GDM1 (cell line): ENCODE measurements at places on chromosomes 2 and 18.

- DNase-seq = no peak
These were observed 24.5 kb upstream of the LPIN2 start for GRCh38 chr18:3037423-3037915.

DNA sequence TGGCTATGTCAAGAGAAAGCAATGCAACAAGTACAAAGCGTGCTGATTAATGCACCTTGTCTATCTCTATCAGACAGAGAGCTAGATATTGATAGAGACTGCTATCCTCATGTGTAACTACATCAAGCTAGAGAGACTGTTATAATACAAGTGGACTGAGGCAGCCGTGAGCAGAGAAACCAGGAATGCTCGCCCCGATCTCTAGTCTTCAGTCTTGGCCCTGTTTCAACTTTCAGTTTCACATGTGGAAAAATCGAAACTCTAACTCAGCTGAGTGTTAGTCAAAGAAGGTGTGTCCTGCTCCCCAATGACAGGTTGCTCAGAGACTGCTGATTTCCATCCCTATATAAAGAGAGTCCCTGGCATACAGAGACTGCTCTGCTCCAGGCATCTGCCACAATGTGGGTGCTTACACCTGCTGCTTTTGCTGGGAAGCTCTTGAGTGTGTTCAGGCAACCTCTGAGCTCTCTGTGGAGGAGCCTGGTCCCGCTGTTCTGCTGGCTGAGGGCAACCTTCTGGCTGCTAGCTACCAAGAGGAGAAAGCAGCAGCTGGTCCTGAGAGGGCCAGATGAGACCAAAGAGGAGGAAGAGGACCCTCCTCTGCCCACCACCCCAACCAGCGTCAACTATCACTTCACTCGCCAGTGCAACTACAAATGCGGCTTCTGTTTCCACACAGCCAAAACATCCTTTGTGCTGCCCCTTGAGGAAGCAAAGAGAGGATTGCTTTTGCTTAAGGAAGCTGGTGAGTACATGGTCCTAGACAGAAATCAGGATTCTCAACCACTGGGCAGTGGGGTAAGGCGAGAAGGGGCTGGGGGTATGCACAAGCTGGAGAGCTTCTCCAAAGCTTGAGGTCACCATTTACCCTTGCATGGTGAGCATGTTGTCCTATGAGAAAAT is at the start of gene RSAD2:
Gene RSAD2, plus strand, starts transcription at position 376 of the 903 bp plus-strand sequence. Its CDS starts 24 bp downstream, at position 400.
- DNase-seq = peak; percentile 14

- no peak for DNase-seq
These were observed 38.2 kb downstream of the FOSL2 start for GRCh38 chr2:28430788-28431418.

DNA sequence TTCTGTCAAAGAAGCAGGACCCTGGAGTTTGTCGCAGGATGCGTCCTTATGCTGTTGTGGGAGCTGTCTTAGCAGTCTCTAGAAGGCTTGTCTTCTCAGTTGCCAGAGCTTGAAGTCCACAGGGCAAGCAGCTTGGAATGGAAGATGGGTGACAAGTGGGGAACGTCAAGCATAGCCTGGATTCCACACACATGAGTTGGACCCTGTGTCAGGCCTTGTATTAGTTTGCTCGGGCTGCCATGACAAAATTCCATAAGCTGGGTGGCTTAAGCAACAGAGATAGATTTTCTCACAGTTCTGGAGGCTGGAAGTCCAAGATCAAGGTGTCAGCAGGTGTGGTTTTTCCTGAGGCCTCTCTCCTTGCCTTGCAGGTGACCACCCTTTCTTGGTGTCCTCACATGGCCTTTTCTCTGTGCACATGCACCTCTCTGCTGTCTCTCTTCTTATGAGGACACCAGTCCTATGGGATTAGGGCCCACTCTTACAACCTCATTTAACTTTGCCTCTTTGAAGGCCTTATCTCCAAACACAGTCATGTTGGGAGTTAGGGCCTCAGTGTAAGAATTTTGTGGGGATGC is 51.3 kb downstream of the THNSL2 start:
- DNase-seq = no peak

DNA sequence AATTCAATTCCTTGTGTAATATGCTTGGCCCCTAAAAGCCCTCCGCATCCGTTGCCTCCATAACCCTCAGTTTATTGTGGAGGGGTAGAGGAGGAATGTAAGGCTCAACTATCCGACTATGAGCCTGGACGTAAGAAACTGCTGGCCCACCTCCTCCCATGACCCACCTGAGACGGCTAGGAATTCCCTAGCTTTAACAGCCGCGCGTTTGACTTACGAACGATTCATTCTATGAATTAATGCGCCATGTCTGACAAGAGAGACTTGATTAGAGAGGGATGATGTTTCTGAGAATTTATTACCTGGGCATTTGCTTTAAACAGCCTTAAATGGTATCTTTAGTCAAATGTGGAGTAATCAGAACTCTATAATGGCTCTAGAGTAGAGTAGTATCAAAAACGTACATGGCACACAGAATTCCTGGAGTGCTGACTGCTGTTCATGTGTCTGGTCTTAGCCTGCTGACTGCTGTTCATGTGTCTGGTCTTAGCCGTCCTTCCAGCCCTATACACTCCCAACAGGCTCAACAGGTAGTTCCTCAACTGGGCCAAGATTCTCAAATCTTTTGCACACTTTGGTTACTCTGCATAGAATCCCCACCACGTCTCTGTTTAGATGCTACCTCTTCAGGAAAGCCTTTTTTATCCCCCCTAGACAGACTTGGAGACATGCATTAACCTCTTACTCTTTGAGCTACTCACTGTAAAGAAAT is 899 bp upstream of the GFPT1 start:
- DNase-seq = no peak

GRCh38 chr2:172021955-172022354 is 22.2 kb downstream of the METAP1D start:
- no peak for DNase-seq

- DNase-seq = no peak
These were observed 121.2 kb upstream of the SLC35G4 start for GRCh38 chr18:11488175-11488574.

DNA sequence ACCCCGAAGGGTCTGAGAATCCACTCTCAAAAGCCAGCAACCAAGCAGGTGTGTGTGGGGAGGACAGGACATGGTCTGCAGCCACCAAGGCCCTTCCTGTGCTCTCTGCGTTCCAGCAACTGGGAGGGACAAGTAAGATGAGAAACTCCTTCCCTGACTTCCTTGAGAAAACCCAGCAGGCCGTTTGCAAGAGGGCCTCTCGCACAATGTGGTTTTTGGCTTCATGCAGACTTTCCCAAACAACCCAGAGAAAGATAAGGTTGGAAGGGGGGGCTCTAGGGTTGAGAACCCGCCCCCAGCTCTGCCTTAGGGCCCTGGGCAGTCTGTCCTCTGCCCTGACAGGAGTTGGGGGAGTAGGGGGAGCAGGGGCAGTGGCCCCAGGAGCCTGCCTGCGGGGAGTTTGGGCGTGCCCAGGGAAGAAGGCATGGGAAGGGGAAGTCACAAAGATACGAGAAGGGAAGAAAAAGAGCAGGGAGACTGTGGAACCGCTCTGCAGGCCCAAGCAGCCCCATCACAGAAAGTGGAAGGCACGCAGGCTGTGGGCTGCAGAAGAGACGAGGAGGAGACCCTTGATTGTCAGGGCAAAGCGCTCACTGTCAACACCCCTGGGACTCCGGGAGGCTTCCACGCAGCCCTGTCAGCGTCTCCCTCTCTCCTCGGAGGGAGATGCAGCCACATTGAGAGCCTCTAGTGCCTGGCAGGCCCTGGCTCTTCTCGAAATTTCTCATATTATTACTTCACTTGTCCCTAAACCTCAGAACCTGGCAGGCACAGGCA is 99.8 kb downstream of the SMAD7 start:
- no peak for DNase-seq

GRCh38 chr2:180676520-180677025 is 303.8 kb upstream of the UBE2E3 start:
- no peak for DNase-seq

DNA sequence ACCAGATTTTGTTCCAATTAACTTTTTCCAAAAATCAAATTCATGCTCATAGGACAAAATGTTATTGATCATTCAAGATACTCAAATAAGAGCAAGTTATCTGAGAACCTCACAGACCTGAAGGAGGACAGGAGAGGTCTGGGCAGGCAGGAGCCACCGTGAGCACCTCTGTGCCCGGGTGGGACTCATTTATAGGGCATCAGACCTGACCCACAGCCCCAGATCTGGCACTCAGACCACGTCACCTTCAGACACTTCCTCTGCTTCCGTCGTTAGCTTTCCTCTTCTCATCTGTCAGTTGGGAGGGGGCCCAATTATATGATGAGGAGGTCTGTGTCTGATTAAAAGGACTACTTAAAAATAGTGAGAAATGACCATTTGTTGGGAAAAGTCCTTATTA is 169.4 kb downstream of the EIPR1 start:
- no peak for DNase-seq

DNA sequence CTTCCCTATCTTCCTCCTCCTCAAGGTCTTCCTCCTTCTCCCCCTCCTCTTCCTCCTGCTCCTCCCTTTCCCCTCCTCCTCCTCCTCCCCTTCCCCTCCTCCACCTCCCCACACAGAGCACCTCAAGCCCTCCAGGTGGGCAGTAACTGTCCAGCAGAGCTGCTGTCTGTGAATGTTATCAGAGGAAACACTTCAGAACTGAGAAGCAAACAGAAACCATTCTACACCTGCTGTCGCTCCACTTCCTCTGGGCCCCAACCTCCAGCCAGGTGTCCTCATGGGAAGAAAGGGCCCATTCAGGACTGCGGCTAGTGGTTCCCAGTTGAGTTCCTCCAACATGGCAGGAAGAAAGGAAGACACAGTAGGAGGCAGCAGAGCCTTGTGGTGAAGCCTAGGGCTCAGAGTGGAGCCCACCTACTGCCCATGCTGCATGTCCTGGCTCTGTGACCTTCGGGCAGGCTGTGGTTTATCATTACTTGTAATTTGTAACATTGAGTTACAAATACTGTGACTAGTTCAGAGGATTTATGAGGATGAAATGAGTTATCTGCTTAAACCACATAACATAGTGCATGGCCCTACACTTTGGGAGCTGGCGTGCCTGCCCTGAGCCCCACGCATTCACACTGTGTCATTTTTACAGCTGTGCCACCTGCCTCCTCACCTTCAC is 165.9 kb upstream of the ID2 start:
- DNase-seq = no peak

- no peak for DNase-seq
These were observed 125.3 kb upstream of the APCDD1 start for GRCh38 chr18:10329101-10329500.

DNA sequence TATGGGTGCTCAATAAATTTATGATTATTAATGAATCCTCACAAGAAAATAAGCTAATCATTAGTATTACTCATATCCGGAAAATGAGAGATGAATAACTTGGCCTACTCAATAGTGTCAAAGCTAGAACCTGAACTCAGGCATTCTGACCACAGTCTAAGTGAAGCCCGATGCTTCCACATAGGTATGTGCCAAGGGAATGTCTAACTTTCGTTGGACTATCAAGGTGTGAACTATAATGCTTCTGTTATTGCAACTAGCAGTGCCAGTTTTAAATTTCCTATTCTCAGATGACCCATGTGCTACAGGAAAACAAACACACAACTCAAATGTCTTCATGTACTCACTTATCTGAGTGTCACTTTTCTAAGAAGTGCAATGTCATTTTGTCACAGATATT is 1.8 kb downstream of the BARD1 start:
- DNase-seq = no peak

DNA sequence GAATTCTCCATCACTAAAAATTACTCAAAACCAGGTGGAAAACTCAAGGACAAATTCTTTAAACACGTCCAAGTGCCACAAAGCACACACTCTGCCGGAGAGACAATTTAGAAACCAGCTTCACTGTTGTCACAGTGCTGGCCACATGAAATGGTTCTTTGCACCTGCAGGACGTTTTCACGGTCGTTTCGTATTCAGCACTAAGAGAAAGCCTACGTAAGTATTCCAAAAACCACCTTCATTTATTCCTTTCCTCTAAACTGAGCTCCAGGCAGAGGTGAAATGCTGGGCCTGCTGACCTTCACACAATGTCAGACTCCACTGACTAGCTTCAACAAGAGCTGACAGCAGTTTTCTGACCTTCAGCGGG is 680 bp downstream of the ATP5F1A start:
- no peak for DNase-seq

GRCh38 chr2:230023313-230023712 is 45.4 kb downstream of the SLC16A14 start:
- DNase-seq = no peak

DNA sequence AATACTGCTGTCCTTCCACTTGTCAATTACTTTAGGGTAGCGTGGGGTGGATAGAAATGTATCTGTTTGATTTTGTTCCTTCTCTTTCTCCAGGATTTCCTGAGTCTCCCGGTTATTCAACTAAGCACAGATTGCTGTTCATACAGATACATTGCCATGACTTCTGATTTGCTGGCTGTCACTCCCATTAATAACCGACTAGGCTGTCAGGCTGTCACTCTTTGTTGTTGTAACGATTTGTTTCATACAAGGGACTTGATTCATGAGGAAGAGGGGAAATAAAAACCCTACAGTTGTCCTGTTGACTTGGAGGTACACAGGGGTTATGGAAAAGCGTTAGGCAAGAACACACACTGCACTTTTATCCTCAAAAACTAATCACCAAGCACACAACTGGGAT is 302.7 kb upstream of the SMIM21 start:
- DNase-seq = no peak

GRCh38 chr2:26668856-26669750 is 23.4 kb upstream of the KCNK3 start:
- DNase-seq = no peak

GRCh38 chr2:122999821-123000220 is 1025.3 kb upstream of the CNTNAP5 start:
- DNase-seq = no peak

GRCh38 chr2:174009488-174010223 is 44.5 kb upstream of the SP3 start:
- DNase-seq = no peak

- no peak for DNase-seq
These were observed 4.8 kb downstream of the CTDSP1 start for GRCh38 chr2:218404351-218405085.

DNA sequence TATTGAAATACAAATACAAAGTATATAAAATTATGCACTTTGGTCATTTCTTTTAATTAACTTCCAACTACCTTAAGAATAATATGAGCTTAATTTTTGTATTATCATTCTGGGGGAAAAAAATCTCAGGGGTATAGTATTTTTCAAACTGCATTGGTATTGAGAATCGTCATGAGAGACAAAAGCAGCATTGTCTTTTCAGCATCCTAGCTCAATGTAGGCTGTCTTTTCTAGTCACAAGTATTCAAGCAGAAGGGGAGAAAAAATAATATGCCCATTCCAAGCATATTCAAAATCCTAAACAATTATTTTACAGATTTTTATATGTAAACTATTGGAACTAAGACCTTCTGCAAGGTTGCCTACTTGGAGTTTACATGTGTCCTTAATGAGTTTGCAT is 693.3 kb downstream of the LRP1B start:
- DNase-seq = no peak

DNA sequence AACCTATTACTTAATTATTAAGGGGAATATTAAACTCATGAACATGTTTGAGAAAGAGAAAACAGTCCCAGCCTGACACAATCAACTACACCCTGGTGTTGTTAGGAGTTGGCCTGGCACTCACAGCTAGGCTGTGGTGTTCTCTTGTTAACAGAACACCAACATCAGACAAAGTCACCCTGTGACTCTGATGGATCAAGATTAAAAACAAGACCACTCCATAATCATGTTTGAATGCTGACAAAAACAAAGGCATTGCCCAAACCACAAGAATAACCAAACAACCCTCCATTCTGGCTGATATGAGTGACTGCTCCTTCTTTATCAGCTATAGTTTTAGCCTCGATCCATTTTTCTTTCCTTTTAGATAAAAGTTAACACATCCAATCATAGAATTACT is 3.0 kb downstream of the BOLL start:
- DNase-seq = no peak

- no peak for DNase-seq
These were observed 134.7 kb upstream of the CCDC150 start for GRCh38 chr2:196504788-196505187.

GRCh38 chr2:173204316-173204715 is 128.7 kb downstream of the MAP3K20 start:
- no peak for DNase-seq
